ENCODE measurements at places on chromosomes 12 and 14.

- DNase-seq, result no peak
These were observed 185.1 kb downstream of the ADGRD1 start for GRCh38 chr12:131138638-131139362.

- no peak for DNase-seq
These were observed 6.6 kb upstream of the PLEK2 start for GRCh38 chr14:67418401-67419191.

DNA sequence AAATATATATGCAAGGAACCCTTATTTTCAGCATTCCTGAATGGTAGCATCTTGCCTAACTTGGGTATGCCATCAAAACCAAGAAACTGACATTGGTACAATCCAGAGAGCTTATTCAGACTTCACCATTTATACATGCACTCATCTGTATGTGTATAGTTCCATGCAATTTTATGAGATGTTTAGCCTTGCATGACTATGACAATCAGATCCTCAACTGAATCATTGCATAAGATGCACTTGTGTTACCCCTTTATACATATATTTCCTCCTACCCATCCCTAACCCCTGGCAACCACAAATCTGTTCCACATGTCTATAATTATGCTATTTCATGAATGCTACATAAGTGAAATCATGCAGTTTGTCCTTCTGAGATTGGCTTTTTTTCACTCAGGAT is 37.0 kb upstream of the PPFIBP1 start:
- DNase-seq, result no peak

GRCh38 chr14:94601884-94602391 is 10.3 kb upstream of the SERPINA3 start:
- DNase-seq, result no peak

- DNase-seq, result peak; percentile 45
These were observed 59.1 kb downstream of the DUSP16 start for GRCh38 chr12:12503384-12504078.

DNA sequence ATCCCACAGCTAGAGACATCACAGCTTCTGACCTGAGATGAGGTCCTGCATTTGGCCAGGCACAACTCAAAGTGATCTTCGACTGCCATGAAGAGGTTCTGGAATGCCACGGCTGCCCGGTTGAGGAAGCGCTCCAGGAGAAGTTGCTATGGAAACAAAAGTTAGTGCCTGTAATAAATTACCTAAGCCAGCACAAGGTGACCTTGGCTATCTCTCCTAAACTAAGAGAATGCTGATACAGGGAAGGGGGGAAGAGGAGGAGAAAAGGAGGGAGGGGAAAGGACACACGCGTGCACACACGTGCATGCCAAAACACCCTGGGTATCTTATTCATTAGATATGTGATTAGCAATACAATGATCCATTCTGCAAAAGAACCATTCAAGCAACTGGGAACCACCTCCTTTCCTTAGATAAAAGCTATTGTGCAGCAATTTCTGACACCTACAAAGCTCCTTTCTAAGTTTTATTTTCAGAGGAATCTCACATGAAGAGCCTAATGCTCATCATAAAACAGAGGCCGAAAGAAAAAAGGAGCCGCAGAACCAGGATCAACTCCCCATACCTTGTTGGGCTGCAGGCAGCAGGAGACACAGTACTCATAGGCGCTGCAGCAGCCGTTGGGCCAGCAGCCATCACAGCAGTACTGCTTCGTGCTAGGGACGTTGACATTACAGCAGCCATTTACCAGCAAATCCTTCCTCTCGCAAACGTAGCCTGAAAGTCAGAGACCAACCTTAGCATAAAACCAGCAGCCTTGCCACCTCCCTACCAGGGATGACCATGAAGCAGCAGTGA is 17.9 kb downstream of the SPRING1 start:
- no peak for DNase-seq

DNA sequence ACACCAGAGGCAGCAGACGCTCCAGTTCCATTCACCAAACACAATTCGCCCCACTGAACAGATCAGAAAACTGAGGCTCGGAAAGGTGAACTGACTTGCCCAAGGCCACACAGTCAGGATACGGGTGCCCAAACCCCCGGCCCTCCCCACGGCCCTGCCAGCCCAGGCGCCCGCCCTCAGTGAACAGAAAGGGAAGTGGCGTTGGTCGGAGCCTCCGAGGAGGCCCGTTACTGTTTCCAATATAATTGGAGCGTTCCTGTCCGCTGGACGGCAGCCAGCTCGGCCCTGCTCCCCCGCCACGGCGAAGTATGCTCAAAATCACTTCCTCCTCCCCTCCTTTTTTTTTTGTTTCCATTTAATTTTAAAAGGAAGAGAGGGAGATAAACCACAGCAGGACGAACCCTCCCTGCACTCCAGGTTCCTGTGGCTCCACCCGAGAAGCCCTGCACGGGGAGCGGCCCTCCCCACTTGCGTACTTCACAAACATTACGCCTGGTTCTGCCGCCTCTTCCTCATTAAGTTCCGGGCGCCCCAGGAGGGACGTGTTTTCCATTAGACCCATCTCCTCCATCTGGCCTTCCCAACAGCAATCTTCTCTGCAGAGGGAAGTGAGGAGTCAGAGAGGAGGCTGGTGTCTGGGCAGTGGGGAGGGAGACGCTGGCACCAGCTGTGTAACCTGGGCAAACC is 61.1 kb downstream of the NCOR2 start:
- DNase-seq, result peak; percentile 18

DNA sequence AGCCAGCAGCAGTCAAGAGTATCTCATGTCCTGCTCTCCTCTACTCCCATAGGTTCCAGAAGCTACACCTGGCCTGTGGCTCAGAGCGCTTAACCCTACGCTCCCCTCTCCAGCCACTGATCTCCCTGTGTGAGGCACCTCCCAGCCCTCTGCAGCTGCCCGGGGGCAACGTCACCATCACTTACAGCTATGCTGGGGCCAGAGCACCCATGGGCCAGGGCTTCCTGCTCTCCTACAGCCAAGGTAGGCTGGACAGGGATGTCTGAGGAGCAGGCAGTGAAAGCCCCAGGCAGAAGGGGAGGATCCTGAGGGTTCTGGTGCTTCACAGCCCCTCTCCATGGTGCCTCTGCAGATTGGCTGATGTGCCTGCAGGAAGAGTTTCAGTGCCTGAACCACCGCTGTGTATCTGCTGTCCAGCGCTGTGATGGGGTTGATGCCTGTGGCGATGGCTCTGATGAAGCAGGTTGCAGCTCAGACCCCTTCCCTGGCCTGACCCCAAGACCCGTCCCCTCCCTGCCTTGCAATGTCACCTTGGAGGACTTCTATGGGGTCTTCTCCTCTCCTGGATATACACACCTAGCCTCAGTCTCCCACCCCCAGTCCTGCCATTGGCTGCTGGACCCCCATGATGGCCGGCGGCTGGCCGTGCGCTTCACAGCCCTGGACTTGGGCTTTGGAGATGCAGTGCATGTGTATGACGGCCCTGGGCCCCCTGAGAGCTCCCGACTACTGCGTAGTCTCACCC is 3.6 kb downstream of the LRP10 start:
- no peak for DNase-seq

- DNase-seq, result peak; percentile 12
These were observed 95.7 kb downstream of the RFLNA start for GRCh38 chr12:124390442-124391097.

Data from CD4-positive, alpha-beta T cell treated with Interleukin-4 for 4 hours (primary cell).